ENCODE measurements at places on chromosomes 5 and 9.

DNA sequence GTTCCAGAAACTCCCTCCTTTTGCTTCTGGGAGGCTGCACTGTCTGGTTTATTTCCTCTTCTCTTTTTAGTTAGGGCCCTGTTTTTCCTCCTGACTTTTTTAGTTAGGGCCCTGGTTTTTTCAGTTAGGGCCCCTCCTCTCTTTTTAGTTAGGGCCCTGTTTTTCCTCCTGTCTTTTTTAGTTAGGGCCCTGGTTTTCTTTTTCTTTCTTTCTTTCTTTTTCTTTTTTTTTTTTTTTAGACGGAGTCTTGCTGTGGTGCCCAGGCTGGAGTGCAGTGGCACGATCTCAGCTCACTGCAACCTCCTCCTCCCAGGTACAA, 15.1 kb downstream of the GSN start:
- no peak for DNase-seq

DNA sequence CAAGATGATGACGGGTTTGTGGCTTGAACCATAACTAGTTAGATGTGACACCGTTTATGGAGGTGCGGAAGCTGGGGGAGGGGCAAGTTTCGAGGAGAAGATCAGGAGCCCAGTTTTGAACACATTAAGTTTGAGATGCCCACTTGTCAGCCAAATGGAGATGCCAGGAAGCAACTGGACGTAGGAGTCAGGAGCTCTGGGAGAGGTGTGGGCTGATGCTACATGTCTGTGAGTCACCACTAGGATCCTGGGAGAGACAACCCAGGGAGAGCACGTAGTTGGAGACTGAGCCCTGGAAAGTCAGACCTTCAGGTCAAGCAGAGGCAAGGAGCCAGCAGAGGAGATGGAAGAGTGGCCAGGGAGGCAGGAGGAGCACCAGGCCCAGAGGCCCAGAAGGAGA, 48.8 kb upstream of the SLC25A51 start:
- DNase-seq: peak; percentile 59

DNA sequence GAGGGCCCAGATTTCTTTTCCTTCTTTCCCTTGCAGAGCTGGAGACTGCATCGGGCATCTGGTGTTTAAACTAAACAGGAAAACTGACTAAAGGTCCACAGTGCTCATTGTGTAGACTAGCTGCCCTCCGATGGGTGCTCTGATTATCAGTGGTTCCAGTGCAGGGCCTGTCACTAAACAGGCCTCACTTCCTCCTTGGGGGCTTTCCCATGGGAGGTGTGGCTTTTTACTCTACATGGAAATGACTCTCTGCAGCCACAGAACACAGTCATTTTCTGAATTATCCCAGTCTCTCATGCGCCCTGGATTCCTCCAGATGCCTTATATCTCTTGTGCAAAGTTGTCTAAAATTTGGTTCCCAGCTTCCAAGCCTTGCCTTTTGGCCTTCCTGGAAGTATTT, 199.2 kb downstream of the TRIO start:
- DNase-seq: no peak

DNA sequence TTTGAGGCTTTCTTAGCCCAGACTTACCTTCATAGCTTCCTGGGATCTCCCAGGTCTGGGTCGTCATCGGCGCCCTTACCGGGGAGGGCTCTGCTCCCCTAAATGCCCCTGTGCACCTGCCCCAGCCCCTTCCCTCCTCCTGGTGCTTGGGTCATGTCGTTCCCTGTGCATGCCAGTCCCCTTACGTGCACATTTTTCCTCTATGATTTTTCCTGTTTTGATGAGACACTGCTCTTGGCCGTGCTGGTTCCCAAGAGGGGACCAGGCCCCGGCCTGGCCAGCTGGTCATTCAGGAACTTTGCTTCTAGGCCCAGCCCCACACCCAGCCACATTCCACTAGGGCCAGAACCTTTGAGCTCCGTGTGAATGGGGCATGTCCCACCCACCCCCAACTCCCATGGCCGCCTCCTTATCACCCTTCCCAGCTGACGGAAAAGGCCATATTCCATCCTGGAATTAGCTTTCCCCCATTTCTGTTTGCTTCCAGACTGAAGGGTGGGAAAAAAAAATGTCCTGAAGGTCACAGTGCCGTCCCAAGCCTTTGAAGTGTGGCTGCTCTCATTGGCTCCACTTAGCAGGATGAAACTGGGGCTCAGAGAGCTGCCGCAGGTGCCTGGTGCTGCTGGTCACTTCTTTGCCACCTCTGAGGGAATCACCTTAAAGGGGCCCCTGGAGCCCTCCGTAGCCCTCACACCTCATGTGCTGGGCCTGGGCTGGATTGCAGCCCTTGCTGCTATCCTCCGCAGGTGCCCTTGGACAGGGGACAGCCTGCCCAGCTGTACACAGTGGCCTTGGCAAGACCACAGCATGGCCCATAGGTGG, 25.1 kb downstream of the ERGIC1 start:
- DNase-seq: peak; percentile 74

- no peak for DNase-seq
Measured at GRCh38 chr5:112708103-112708622, 29.5 kb upstream of the APC start.
